ENCODE measurements at places on chromosomes 1 and 21.
A peak's percentile ranks its signal among the peaks of the same experiment; 100 is the strongest.

GRCh38 chr1:228058949-228059633 is 23.4 kb upstream of the ARF1 start:
- no peak overlapping the region for H3K27ac ChIP-seq
- H3K36me3 ChIP-seq: no peaks in the 10 kb centered on the region
- DNase-seq: peak; percentile 31
- no peaks in the 10 kb centered on the region for H3K4me1 ChIP-seq
- H3K4me3 ChIP-seq: peak overlapping the region; percentile 48

- H3K36me3 ChIP-seq: peaks cover 33% of the 10 kb centered on the region
- peaks cover 26% of the 10 kb centered on the region for H3K4me1 ChIP-seq
- H3K27me3 ChIP-seq: no peaks in the 10 kb centered on the region
- DNase-seq: no peak
Measured at GRCh38 chr1:21872445-21873079, 60.5 kb downstream of the LDLRAD2 start.

GRCh38 chr1:31234870-31235269 is 4.8 kb downstream of the NKAIN1 start:
- no peak overlapping the region for H3K27ac ChIP-seq
- no peaks in the 10 kb centered on the region for H3K4me1 ChIP-seq
- H3K27me3 ChIP-seq: peaks cover 32% of the 10 kb centered on the region
- no peak for DNase-seq
- no peak overlapping the region for H3K4me3 ChIP-seq

- H3K27ac ChIP-seq: no peak overlapping the region
- H3K27me3 ChIP-seq: no peaks in the 10 kb centered on the region
- no peaks in the 10 kb centered on the region for H3K36me3 ChIP-seq
- H3K4me1 ChIP-seq: no peaks in the 10 kb centered on the region
- DNase-seq: no peak
Measured at GRCh38 chr1:41720861-41721410, 197.8 kb downstream of the HIVEP3 start.

- DNase-seq: peak; percentile 82
- H3K27ac ChIP-seq: peak overlapping the region; percentile 86
- H3K27me3 ChIP-seq: no peaks in the 10 kb centered on the region
- no peak overlapping the region for H3K4me3 ChIP-seq
- peaks cover 55% of the 10 kb centered on the region for H3K4me1 ChIP-seq
Measured at GRCh38 chr1:241706967-241707366, 54.9 kb downstream of the WDR64 start.

GRCh38 chr1:3594706-3595377 is 16.5 kb downstream of the MEGF6 start:
- DNase-seq: no peak
- no peak overlapping the region for H3K4me3 ChIP-seq
- H3K36me3 ChIP-seq: no peaks in the 10 kb centered on the region
- H3K27ac ChIP-seq: no peak overlapping the region
- no peaks in the 10 kb centered on the region for H3K27me3 ChIP-seq

GRCh38 chr1:25066256-25066655 is 136.2 kb upstream of the RUNX3 start:
- no peak overlapping the region for H3K27ac ChIP-seq
- peak; percentile 34 for DNase-seq

DNA sequence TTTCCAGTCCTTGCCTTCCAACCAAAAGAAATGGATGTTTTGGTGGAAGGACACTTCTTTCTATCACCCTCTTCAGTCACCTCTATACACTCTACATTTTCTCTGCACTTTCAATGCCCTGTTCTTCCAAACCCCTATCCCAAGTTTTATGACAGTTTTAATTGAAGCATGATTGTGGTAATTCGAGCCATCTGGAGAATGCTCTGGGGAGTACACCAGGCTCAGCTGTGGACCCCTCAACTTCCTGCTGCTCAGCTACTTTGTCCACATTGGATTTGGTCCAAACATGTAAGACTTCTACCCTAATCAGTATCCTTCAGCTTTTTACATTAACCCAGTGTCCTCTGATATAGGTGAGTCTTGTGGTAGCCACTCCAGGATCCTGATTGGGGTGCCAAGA is 129.6 kb downstream of the SYT2 start:
- H3K4me1 ChIP-seq: peaks cover 31% of the 10 kb centered on the region
- no peaks in the 10 kb centered on the region for H3K27me3 ChIP-seq

GRCh38 chr1:99606306-99606705 is 39.6 kb upstream of the PALMD start:
- H3K27me3 ChIP-seq: no peaks in the 10 kb centered on the region
- H3K36me3 ChIP-seq: no peaks in the 10 kb centered on the region
- no peaks in the 10 kb centered on the region for H3K4me1 ChIP-seq
- no peak overlapping the region for H3K4me3 ChIP-seq

DNA sequence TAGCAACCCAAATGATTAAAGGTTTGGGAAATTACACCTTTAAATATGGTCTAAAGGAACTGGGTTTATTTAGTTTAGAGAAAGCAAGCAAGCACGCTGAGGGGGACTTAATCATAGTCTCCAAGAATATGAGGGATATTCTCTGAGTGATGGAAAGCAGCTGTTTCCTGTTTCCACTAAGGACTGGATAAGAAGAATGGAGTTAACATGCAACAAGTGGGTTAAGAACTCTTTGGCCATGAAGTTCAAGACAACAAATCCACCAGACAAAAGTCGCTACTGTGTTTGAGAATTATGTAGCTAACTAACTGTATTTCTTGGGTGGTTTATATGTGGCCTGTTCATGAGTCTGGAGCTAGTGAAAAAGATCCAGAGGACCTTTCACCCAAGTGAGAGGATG is 85.7 kb downstream of the TGFB2 start:
- H3K4me1 ChIP-seq: peaks cover 10% of the 10 kb centered on the region
- H3K4me3 ChIP-seq: no peak overlapping the region
- no peak for DNase-seq
- no peaks in the 10 kb centered on the region for H3K27me3 ChIP-seq
- no peaks in the 10 kb centered on the region for H3K36me3 ChIP-seq

- peaks cover 18% of the 10 kb centered on the region for H3K36me3 ChIP-seq
- no peaks in the 10 kb centered on the region for H3K4me1 ChIP-seq
- no peak overlapping the region for H3K4me3 ChIP-seq
- no peak for DNase-seq
- H3K27me3 ChIP-seq: no peaks in the 10 kb centered on the region
- peak overlapping the region; percentile 21 for H3K27ac ChIP-seq
Measured at GRCh38 chr1:151905070-151905442, 4.3 kb downstream of the THEM4 start.

DNA sequence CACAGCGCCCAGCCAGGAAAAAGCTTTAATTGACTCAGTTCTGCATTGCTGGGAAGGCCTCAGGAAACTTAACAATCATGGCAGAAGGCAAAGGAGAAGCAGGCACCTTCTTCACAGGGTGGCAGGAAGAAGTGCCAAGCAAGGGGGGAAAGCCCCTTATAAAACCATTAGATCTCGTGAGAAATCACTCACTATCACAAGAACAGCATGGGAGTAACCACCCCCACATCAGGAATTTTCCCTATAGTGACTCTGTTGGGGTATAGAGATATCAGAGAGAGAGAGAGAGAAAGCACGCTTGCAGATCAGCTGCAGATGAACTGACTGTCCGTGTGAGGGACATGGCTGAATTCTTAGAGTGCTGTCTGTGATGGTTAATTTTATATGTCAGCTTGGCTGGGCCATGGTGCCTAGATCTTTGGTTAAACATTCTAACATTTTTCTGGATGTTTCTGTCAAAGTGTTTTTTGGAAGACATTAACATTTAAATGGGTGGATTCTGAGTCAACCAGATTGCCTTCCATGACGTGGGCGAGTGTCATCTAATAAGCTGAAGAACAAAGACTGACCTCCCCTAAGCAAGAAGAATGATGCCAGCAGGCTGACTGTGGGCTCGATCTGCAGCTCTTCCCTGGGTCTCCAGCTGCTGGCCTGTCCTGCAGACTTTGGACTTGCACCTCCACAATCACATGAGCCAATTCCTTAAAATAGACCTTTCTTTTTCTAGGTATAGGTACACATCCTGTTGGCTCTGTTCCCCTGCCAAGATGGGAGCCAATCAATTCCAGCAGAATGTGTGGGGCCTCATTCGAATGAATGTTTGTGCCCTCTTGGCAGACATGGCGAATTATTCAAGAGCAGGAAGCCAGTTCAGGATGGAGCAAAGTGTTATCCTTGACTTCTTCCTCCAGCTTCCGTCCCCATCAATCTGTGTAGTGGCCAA is 21.4 kb upstream of the CPT2 start:
- H3K36me3 ChIP-seq: no peaks in the 10 kb centered on the region
- H3K4me3 ChIP-seq: no peak overlapping the region
- H3K27me3 ChIP-seq: no peaks in the 10 kb centered on the region
- no peak overlapping the region for H3K27ac ChIP-seq

- no peaks in the 10 kb centered on the region for H3K36me3 ChIP-seq
- H3K27me3 ChIP-seq: no peaks in the 10 kb centered on the region
- DNase-seq: no peak
- no peak overlapping the region for H3K27ac ChIP-seq
- H3K4me1 ChIP-seq: no peaks in the 10 kb centered on the region
Measured at GRCh38 chr1:242877229-242877628, 352.7 kb upstream of the PLD5 start.

- no peaks in the 10 kb centered on the region for H3K4me1 ChIP-seq
- H3K4me3 ChIP-seq: no peak overlapping the region
- H3K36me3 ChIP-seq: peaks cover 9% of the 10 kb centered on the region
- no peak overlapping the region for H3K27ac ChIP-seq
- no peak for DNase-seq
- H3K27me3 ChIP-seq: no peaks in the 10 kb centered on the region
Measured at GRCh38 chr1:23444104-23444533, 19.6 kb upstream of the TCEA3 start.

GRCh38 chr1:111602302-111602701 is 17.3 kb upstream of the RAP1A start:
- no peaks in the 10 kb centered on the region for H3K36me3 ChIP-seq
- H3K27me3 ChIP-seq: no peaks in the 10 kb centered on the region
- peaks cover 7% of the 10 kb centered on the region for H3K4me1 ChIP-seq
- DNase-seq: no peak
- no peak overlapping the region for H3K27ac ChIP-seq
- no peak overlapping the region for H3K4me3 ChIP-seq

- no peak for DNase-seq
- H3K4me1 ChIP-seq: no peaks in the 10 kb centered on the region
Measured at GRCh38 chr1:151475175-151475574, 15.9 kb upstream of the POGZ start.

- no peaks in the 10 kb centered on the region for H3K36me3 ChIP-seq
- H3K4me1 ChIP-seq: no peaks in the 10 kb centered on the region
- DNase-seq: no peak
- H3K4me3 ChIP-seq: no peak overlapping the region
- no peak overlapping the region for H3K27ac ChIP-seq
- peaks cover 4% of the 10 kb centered on the region for H3K27me3 ChIP-seq
Measured at GRCh38 chr1:113275691-113276090, 114.6 kb upstream of the MAGI3 start.

DNA sequence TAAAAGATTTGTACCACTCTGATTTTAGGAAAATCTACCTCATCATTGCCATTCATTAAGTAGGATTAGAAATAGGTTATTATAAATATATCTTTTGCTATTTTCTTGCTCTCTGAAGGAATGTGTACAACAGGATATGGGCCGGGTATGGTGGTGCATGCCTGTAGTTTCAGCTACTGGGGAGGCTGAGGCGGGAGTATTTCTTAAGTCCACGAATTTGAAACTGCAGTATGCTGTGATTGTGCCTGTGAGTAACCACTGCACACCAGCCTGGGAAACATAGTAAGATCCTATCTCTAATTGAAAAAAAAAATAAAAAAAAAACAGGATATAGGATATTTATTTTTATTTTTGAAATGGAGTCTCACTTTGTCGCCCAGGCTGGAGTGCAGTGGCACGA is 50.0 kb downstream of the CLIC4 start:
- H3K27me3 ChIP-seq: no peaks in the 10 kb centered on the region
- no peak overlapping the region for H3K27ac ChIP-seq
- H3K36me3 ChIP-seq: peaks cover 14% of the 10 kb centered on the region
- no peak for DNase-seq
- peaks cover 3% of the 10 kb centered on the region for H3K4me1 ChIP-seq

DNA sequence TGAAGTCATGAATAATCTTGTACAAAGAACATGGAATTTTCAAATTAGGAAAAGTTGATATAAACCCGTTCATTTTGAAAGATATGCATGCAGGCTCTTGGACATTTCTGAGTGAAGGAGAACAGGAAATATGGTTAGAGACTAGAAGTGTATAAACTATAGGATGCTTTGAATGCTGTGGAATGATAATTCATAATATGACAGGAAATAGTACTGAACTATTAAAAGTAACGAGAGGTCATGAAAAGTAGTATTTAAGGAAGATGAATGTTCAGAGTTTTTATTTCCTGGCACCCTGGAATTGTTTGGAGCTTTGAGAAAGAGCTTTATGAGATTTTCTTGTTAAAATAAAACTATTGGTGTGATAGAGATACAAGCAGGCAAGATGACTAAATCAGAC is 18.7 kb upstream of the CRB1 start:
- no peak for DNase-seq
- no peaks in the 10 kb centered on the region for H3K36me3 ChIP-seq
- H3K27ac ChIP-seq: no peak overlapping the region
- no peaks in the 10 kb centered on the region for H3K4me1 ChIP-seq
- H3K27me3 ChIP-seq: no peaks in the 10 kb centered on the region

DNA sequence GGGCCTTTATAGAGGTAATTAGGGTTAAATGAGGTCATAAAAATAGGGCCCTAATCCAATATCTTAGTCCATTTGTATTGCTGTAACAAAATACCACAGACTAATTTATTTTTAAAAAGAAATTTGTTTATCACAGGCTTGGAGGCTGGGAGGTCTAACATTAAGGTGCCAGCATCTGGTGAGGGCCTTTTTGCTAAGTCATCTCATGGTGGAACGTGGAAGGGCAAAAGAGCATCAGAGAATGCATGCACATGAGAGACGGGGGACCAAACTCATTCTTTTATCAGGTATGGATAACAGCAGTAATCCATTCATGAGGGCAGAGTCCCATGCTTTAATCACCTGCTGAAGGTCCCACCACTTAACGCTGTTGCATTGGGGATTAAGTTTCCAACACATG is 313.8 kb downstream of the GRIK1 start:
- H3K4me3 ChIP-seq: no peak overlapping the region
- no peak for DNase-seq
- no peaks in the 10 kb centered on the region for H3K4me1 ChIP-seq

GRCh38 chr1:203597331-203598090 is 29.1 kb upstream of the ATP2B4 start:
- peaks cover 10% of the 10 kb centered on the region for H3K4me1 ChIP-seq
- no peak overlapping the region for H3K27ac ChIP-seq
- H3K27me3 ChIP-seq: no peaks in the 10 kb centered on the region
- H3K36me3 ChIP-seq: no peaks in the 10 kb centered on the region

- no peak overlapping the region for H3K4me3 ChIP-seq
- DNase-seq: no peak
- no peaks in the 10 kb centered on the region for H3K27me3 ChIP-seq
- H3K27ac ChIP-seq: no peak overlapping the region
- no peaks in the 10 kb centered on the region for H3K36me3 ChIP-seq
Measured at GRCh38 chr1:241674805-241675384, 22.8 kb downstream of the WDR64 start.

DNA sequence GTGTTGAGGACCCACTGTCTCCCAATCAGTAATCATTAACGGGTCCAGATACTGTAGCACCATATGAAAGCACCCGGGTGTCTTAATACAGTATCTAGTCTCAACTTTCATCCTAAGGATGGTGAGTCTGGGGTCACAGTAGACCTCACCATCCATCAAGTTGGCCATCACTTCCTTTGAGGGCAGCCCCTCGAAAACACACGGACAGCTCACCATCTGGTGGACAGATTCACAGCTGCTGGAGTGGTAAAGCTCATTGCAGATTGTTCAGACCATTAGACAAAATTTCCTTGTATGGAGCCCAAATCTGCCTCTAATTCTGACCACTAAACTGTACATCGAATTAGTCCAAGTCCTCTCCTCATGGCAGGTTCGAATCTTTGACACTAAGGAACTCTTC is 123.1 kb downstream of the PGBD5 start:
- no peak overlapping the region for H3K27ac ChIP-seq
- H3K27me3 ChIP-seq: no peaks in the 10 kb centered on the region
- no peak overlapping the region for H3K4me3 ChIP-seq
- no peak for DNase-seq
- H3K36me3 ChIP-seq: no peaks in the 10 kb centered on the region
- peaks cover 9% of the 10 kb centered on the region for H3K4me1 ChIP-seq
